ENCODE measurements at places on chromosomes 6 and 20.

- no peak for DNase-seq
Measured at GRCh38 chr20:11350126-11351005, 567.3 kb upstream of the BTBD3 start.

DNA sequence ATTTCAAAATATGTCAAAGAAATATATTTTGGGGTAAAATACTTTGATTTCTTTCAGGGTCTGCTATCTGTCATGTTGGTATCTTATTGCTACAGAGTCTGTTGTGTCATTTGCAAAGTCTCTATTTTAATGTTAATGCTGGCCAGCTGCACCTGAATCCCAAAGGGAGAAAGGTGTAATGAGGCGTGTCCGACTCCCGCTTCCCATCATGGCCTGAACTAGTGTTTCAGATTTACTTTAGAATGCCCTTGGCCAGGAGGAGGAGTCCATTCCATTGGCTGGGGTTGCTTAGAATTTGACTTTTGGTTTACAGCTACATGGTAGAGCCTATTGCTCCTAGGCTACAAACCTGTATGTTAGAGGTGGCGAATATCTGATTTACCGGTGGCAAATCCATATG, 69.3 kb downstream of the FAM50B start:
- no peak for DNase-seq

DNA sequence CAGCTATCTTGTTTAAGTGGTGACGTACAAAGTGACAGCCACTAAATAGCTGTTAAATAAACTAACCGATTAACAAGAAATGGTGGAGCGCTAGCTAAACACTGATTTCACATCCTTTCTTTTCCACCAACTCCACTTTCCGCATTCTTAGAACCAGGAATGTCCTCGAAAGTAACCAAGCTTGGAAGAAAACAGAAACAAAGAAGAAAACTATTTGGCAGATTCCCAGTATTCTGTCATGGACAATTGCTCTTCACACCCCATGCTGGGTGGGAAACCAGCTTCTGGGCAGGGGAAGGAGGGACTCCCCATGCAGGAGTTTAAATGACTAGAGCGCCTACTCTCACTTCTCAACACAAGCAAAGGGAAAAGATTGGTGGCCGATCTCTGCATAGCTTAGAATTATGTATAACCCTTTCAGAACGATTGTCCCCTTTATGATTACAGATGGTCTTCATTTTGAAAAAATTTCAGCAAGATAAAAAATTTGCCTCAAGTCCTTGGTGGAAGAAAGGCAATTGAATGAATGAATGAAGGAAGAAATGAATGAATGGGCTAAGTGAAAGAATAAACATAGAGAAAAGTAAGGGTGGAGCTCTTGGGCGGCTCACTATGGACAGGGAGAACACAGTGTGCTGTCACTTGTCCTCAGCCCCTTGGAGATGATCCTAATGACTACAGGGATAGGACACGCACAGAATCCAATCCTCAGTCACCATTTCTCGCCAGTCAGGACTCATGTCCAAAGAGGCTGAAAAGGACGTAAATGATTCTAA, 148.7 kb upstream of the NEDD9 start:
- DNase-seq: no peak

DNA sequence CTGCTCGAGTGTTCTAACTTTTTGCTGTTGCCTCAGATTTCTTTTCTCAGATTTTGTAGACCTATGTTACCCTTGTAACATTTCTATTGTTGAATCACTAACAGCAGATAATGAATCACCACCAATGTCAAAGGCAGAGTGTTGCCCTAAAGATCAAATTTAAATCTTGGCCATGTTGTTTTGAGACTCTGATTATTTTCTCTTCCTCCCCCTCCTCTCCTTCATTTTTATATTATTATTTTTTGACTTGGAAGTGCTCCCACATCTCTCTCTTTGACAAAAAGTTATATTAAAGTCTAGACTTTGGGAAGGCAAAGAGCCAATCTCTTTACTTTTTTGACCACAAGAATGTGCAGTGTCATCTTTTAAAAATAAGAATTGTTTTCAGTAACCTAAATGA, 422.7 kb downstream of the NKAIN2 start:
- no peak for DNase-seq

DNA sequence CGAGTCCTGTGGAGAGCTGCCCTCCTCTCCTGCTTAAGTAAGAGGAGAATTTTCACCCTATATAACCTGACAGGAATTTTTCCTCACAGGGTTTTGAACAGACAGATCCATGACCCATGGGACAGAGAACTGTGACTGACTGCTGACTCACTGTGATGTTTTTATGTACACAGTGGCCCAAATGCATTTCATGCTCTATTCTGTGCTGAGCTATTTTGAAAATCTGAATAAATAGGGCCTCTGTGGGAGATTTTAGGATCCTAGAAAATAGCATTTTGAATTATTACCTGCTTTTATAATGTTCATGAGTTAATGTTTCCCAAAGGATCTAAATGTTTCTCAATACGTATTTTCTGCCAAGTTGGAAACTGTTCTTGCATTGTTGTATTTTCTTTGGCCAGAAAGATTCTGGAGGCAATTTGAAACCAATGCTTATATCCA, 577.4 kb downstream of the HTR1B start:
- DNase-seq: no peak

DNA sequence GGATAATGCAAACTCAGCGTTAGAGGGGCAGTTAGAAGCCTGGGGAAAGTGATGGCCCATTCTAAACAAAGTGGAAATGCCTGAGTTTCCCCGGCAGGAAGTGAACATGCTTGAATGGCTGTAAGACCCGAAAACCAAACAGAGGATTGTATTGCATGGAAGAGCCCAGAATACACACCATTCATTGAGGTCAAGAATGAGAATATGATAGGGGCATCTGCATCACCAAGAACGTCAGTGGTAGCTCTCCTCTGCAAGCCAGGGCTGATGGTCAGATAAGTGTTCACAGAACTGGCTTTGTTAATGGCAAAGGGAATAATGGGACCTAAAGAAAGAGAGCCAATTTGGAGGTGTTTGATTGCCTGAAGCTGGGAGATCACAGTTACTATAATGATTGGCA, 663.4 kb downstream of the KHDRBS2 start:
- no peak for DNase-seq

DNA sequence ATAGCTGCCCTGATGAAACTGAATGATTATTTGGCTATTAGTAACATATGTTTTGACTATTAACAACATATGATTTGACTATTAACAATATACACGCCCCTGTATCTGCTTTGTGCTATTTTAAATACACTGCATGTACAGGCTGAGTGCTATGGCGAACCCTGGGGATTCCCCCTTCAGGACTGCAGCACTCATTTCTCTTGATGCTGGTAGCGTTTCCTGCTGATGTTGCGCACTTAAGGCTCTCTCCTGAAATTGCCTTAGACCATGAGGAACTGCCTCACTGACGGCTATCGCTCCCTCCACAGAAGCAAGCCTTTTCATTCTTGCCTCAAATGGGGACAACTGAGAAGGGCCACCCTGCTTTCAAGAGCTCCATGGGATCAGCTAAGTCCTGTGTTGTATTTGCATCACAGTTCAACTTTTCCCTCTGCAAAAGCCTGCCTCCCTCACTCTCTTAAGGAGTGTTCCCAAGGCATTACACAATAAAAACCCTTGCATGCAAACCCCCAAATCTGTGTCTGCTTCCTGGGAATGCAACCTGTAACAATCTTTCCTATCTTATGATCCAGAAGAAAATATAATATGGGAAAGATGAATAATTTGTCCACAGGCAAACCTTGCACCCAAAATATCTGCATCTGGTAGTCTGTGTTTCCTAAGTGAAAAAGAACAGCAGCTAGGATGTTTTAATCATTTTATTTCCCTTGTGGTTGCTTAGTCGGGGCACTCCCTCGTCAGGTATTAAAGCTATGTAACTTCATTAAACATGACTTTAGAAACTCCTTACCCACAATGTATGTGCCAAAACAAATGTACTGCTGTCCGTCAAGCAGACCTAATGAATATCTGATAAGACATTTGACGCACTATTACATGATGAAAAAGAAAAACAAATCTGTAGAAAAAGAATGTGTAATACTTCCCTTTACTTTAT, 456.4 kb downstream of the COL12A1 start:
- DNase-seq: no peak

DNA sequence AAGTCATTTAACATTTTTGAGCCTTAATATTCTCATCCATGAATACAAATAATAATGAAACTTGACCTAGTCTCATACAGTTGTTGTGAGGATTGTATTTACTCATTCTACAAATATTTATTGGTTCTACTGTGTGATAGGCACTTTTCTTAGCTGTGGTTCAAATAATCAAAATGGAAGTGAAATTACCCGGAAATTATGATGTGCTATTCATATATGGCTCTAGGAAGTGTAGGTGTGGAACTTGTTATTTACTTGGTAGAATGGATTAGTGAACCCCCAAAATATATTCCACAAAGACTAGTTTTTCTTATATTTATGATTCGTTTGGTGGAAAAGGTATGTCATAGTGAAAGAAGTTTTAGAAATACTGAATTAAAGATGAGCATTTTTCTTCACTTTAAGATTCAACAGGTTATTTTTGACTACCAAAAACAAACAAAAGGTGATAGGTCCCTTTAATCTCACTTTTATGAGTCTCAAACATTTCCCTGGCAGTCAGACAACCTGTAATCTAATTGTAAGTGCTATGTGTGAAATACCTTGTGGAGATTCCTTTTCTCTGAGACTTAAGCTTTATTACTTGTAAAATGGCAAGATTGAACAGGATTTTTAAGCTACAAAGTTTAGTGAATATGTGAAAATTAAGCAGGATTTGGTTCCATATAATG, 77.8 kb downstream of the STXBP5 start:
- DNase-seq: no peak

DNA sequence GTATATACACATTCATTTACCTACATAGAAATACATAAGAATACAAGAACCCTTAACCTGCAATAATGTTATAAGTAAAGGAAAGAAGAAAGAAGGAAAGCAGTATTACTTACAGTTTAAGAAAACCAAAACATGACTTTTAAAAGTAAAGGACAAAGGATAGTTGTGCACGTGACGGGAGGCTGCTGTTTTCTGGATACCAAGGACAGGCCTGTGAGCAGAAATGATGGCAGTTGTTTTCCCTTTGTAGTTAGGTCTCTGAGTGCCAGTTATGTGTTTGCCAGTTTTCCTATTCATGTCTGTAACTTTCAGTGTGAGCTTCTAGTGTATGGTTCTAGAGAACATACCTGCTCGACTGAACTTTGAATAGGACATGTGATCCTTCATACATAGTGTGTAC, 54.8 kb downstream of the FAM120B start:
- DNase-seq: no peak

- DNase-seq: no peak
Measured at GRCh38 chr6:44921798-44922197, 406.3 kb upstream of the RUNX2 start.

- no peak for DNase-seq
Measured at GRCh38 chr6:33289784-33290315, 449 bp downstream of the PFDN6 start.

DNA sequence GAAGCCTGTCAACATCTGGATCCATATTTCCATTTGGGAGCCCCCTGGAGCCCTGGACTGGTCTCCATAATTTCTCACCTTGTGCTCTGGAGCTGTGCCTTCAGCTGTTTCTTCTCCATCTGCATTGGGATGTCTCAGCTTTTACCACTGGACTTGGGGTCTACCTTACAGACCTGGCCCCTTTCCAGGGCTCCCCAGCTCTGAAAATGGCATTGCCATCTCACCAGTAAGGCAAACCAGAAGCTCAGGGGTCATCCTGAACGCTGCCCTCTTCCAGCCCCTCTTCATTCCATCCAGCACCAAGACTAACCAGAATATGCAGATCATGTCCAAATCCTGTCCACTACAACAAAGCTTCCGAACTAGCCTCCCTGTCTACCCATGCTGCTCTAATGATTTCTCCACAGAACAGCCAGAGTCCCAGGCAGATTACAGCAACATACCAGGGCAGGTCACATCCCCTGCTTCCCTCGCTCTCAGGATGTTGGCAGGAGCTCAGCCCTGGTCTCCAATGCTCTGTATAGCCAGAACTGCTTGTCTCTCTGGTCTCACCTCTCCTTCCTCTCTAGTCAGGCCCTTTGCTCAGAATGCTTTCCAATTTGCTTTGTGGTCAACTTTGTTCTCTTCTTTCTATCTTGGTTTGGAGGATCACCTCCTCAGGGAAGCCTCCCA, 17.7 kb upstream of the NNAT start:
- DNase-seq: no peak

DNA sequence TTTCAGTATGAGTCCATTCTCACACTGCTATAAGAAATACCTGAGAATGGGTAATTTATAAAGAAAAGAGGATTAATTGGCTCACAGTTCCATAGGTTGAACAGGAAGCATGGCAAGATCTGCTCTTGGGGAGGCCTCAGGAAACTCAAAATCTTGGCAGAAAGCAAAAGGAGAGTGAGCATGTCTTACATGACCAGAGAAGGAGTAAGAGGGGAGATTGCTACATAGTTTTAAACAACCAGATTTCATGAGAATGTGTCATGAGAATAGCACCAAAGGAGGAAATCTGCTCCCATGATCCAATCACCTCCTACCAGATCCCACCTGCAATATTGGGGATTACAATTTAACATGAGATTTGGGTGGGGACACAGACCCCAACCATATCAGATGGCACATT, 672.4 kb downstream of the HTR1B start:
- no peak for DNase-seq

GRCh38 chr6:113809826-113810225, 47.3 kb upstream of the MARCKS start:
- no peak for DNase-seq

DNA sequence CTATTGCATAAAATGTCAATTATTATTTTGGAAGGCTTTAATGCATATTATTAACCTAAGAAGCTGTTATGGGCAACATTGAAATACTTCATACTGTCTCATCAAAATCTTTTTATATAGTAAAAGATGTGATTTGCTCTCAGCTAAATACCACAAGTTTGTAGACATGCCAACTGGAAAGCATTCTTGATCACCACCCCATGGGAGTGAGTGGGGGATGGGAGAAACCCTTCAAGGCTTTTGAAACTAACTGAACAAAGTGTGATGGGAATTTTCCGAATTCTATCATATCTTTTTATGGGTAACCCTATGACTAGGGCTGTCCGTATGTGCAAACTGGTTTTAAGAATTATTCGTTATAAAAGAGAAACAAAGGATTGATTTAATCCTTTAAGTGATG, 377.3 kb upstream of the JAG1 start:
- no peak for DNase-seq

- DNase-seq: no peak
Measured at GRCh38 chr20:35446356-35447078, 8.5 kb upstream of the GDF5 start.

DNA sequence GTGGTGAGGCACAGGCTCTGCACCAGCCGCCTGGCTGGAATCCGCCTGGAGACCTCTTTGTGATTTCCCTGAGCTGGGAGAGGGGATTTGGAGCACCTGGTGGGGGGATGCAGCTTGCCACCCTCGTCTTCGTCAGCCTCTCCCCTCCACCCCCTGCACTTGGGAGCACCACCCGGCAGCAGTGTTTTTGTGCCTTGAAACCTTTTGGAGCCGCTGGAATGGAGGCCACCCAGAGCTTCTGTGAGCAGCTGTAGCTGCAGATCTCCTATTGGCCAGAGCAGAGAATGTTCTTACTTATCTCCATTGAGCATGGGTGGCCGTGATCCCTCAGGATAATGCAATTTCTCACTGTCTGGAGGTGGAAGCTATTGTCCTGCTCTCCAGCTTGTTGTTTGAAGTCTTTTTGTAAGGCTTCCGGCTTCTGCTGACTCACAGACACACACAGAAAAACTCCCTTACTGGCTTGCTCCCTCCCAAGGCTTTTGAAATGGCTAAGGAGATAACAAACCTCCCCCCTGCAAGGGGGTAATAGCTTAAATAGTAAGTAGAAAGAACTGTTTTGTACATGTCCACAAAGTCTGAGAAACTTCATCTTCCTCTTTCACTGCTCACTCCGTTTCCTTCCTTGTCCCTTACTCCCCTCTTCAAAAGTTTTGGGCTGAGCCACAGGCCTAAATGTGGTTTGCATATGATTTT, 271.2 kb downstream of the PRL start:
- peak; percentile 43 for DNase-seq
